ENCODE measurements at places on chromosomes 5 and 9.

DNA sequence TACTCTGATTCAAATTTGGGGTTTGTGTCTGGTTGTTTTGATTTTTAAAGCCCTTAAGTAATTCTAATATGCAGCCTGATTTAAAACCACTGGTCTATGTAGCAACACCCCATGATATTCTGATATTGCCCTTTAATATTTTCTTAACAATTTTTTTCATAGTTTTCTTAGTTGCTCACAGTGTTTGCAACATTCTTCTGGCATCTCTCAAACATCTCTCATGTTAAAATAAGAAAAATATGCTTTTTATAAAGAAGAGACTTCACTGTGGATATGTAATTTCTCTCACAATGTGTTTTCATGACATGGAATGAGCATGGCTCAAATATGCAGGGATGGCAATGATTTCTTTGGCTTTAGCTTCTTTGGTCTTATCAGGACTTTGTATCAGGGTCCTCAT lies 183.7 kb downstream of the TAF11L14 start:
- DNase-seq, result no peak

GRCh38 chr5:114504560-114504959 lies 142.7 kb downstream of the KCNN2 start:
- DNase-seq, result no peak

DNA sequence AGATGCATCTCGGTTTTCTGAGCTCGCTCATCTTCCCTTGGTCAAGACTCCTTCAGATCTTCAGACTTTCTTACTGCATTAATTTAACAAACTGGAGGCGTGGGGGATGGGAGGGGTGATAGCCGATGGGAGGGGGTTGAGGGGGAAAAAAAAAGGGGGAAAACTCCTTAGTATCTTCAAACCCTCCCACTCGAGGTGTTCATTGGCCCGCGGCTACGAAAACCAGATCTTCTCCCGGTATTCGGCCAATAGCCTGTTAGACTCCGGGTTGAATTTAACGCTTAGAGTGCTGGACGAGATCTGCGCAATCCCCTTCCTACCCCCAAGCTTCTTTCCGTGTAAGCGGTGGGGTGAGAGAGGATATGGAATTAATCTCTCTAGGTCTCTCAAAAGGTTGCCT lies 689 bp upstream of the GLRA1 start:
- DNase-seq, result no peak

GRCh38 chr5:116544531-116545241 lies 29.9 kb downstream of the SEMA6A start:
- no peak for DNase-seq

DNA sequence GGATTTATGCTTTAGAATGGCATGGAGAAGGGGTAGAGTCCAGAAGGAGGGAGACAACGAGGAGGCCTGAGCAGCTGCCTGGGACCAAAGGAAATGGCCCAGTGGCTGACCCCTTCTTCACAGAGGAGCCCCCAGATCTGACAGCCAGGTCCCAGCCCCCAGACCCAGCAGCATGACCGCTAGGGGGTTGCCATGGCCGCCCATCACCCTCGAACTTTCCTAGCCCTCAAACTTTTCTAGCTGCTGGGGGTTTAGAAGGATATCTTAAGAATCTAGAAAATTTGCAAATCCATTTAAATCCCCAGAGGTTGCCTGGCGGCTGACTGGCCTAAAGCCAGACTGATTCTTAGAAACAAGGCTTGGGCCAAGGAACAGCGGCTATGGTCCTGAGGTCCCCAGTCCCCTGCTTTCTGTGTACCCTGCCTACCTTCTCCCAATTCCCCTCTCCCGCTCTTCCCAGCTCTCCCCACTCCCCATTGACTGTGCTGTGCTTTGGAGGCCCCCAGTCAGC lies 972 bp downstream of the PDGFRB start:
- no peak for DNase-seq

DNA sequence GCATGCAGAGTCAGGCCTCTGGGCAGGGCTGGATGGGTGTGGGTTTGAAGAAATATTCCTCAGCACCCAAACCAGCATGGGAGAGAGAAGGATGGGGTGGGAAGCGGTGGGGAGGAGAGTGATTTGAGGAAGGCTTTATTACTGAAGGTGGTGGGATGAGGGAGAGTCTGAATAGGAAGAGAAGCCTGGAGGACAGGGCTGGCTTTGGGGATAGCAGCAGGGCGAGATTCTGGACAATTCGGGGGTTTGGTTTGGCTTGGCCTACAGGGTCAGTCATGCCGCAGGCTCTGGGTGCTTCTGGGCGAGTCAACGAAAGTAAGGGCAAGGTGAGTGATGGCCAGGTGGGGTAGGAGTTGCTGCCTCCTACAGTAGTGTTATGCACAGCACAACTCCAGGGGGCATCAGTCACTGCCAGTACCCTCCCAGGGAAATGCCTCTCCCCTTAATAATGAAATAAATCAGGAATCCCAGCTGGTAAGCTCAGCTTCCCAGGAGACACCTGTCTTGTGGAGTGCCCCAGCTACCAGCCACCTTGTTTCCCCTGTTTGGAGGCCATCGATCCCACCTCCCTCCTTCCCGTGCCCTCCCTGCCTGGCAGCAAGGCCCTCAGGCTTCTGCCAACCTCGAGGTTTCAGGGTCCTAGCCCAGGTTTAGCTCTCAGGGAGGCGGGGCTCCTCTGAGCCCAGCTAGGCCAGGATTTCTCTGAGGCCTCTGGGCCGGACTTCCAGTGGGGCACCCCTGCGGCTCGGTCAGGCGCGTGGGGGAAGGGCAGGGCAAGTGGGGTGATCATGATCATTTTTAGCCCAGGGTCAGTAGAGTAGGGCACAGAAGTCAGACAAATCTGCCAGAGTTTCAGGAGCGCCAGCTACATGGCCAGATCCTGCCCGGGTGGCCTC lies 741 bp upstream of the NKX2-5 start:
- DNase-seq, result no peak

- DNase-seq, result no peak
Observed at GRCh38 chr5:93596676-93597490, 13.9 kb downstream of the NR2F1 start.

Measured in CD4-positive, alpha-beta T cell treated with Interleukin-15 for 4 hours (primary cell).